ENCODE measurements at places on chromosomes 2 and 18.

DNA sequence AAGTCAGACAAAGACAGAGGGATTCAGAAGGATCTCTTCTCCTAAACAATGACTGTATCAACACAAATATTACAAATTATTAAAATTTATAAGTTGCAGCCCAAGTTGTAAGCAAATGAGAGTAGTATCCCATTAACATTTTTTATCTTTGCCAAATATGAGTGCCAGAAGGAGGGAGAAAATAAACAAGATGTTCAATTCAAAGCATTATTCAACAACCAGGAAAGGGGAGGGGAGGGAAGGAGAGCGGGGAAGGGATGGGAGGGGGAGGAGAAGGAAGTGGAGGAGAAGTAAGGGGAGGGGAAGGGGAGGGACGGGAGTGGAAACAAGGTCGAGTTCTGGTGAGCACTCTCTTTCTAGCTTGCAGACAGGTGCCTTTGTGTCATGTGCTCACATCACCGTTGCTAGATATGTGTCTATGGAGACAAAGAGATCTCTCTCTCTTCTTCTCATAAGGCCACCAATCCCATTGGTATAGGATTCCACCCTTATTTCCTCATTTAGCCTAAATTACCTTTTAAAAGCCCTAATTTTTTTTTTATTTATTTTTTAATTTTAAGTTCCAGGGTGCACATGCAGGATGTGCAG is 679.6 kb upstream of the CHAC2 start:
- no peak for DNase-seq

DNA sequence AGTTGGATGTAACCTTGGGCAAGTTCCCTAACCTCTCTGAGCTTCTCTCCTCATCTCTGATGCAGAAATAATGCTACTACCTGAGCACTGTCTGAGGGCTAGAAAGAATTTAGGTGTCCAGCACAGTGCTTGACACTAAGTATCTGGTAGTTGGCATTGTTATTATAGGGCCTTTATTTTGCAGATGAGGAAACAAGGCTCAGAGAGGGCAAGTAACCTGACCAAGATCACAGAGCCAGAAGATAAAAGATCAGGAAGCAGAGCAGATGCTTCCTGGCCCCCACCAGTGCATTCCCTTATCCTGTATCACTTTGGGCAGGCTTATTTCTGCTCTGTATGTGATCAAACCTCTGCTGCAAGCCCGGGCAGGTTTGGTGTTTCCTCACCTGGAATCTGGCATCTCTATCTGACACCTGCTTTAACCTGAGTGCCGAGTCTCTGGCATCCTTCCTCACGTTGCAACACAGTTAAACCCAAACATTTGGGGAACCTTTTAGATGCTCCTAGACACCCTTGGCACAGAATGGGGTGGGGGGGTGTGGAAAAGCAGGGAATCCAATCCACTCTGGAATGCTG is 69.9 kb downstream of the PLB1 start:
- DNase-seq, result no peak

- DNase-seq, result no peak
Observed at GRCh38 chr2:232490221-232491138, 2.8 kb upstream of the ECEL1 start.

GRCh38 chr2:2806711-2807110 is 475.6 kb upstream of the MYT1L start:
- DNase-seq, result no peak

DNA sequence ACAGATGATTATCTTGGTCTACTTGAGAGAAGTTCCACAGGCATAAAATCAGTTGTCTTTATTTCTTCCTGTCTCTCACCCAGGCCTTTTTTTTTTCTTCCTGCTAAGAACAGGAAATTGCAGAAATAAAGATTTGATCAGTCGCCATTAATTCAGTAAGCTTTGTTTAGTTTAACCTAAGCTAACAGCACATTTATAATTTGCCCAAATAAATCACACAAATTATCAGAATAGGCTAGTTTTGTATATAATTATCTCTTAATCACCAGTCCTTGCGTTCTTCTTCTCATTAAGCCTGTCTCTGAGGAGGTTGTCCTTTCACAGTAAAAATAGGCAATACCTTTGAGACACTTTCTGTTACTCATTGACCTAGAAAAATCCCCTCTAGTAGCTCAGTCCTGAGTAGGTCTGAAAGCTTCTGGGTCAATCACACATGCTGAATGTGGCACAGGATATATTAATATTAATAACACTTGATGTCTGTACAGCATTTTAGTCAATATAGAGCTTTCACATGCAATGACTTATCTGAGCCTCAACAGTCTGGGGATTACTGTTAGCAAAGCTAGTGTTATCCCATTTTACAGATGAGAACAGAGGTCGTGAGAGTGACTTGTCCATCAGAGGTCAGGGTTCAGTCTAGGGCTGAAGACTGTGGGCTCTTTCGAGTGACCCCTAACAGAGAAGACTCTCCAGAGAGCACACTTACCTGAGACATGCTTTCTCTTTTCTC is 11.2 kb upstream of the STK17B start:
- peak; percentile 27 for DNase-seq

DNA sequence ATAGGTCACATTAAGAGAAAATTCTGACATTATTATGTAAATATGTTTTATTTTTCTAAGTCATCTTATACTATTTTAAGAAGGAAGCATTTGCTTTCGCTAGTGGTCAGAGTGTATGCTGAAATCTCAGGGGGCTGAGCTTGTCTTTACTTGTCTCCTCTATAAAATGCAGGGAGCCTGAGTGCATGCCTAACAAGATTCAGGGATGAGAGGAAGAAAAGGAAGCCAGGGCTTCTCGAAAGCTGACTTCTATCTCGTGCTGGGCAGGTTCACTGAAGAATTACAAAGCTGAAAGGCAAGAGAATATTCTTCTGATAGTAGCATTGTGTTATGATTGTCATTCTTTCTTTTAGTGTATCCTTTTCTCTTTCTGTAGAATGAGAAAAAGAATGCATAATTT is 467.4 kb downstream of the SOX11 start:
- DNase-seq, result no peak

- peak; percentile 13 for DNase-seq
Observed at GRCh38 chr2:188675391-188676009, 298.7 kb upstream of the COL3A1 start.

DNA sequence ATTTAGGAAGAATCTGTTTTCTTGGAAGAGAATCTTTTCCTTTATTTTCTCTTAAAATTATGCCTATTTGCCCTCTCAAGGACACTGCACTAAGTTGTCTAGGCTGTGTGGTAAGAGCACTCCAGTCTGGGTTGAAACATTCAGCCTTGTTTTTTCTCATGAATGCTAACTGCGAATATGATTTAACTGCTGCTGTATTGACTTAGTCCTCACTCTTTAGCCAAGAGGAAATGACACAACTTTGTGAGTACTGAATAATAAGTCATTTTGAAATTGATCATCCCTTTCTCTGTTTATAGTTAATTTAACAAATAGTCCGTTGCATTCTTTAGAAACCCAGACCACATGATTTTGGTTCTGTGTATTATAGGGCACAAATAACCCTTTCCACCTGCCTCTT is 4.5 kb upstream of the RND3 start:
- no peak for DNase-seq

DNA sequence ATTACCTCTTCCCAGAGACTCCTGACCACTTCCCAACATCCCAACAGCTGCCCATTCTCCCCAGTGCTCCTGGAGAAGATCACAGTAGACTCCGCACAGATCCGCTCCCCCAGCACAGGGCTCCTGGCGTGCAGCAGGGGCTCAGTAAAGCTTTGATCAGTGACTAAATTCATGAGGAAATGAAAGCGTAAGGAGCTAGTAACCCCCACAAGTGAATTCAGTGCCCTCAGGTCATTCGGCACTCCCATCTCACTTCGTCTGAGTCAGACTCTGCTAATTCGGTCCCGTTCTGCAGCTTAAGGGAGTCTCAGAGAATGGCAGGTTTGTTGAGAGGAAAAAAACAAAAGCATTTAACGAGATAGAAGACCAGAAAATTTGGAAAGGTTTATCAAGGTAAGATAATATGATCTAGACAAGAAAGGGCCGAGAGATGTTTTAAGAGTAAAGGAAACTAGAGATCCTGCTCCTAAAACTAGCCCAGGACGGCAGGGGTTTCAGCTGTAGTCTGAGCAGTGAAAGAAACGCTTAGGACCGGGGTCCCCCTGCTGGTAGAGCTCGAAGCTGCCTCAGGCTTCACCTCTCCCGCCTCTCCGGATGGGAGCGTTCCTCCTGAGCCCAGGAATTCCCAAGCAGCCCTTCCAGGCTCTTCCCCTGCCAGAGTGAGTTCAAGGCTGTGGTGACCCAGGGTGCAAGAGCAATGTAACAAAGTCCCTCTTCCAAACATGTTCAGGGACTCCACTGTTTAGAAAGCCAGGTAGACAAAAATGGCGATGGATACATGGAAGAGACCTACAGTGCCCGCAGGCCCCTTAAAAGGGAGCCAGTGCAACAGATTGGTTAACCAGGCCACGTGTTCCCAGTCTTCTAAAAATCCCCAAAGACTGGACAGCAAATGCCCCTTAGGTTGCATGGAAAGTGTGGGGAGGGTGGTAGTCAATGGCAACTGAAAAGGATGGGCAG is 127.3 kb downstream of the DNER start:
- peak; percentile 65 for DNase-seq

- peak; percentile 16 for DNase-seq
Observed at GRCh38 chr2:67790622-67791021, 272.2 kb downstream of the C1D start.

DNA sequence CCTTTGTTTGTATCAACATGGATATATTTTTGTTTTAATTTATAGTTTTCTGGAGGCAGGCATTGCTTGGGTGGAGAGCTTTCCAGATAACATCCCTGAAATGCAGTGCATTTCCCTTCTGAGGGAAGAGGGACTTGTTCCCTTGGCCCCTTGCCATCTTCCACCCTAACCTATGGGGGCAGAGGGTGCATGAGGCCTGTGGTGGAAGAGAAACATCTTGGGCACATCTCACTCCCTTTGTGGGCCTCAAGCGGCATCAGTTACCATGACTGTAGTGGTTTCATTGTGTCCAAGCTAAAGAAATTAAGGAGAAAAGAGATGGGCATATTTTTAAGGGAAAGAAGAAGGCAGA is 5.3 kb upstream of the RPL37A start:
- no peak for DNase-seq
